ENCODE measurements at places on chromosomes 7 and 10.
A peak's percentile ranks its signal among the peaks of the same experiment; 100 is the strongest.

- DNase-seq, result no peak
Measured at GRCh38 chr7:40698921-40699260, 564.1 kb downstream of the SUGCT start.

DNA sequence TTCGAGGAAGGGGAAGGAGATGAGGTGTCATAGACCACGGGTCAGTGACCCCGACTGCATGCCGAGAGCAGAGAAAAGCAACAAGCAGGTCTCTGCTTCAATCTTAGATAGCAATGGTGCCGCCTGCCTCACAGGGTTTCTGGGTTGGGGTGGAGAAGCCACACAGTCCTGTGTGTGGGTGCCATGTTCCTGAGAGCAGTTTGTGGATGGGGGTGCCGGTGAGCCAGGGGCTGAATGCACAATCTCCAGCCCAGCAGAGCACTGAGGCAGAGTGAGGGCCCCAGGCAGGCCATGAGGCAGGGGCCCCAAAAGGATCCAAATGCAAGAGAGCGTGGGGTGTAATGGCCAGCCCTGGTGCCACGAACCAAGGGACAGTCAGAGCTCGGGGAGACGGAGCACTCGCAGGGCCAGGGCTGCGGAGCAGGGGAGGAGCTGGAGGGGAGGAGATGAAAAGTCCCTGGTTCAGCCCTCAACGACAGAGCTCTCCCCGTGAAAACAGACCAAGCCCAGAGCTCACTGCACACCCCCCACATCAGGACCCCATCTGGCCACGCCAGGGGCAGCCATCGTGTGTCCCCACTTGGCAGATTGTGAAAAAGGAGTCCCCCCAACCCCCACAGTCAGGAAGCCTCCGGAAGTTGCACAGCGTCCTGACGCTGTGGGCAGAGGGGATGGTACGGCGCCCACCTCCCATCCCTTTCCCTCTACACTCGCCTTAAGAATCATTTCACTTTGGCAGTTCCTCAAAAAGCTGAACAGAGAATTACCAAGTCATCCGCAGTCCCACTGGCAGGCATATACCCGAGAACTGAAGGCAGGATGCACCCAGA is 19.9 kb downstream of the WDR86 start:
- DNase-seq, result peak; percentile 67

- no peak for DNase-seq
Measured at GRCh38 chr10:58618158-58618676, 105.5 kb downstream of the BICC1 start.

DNA sequence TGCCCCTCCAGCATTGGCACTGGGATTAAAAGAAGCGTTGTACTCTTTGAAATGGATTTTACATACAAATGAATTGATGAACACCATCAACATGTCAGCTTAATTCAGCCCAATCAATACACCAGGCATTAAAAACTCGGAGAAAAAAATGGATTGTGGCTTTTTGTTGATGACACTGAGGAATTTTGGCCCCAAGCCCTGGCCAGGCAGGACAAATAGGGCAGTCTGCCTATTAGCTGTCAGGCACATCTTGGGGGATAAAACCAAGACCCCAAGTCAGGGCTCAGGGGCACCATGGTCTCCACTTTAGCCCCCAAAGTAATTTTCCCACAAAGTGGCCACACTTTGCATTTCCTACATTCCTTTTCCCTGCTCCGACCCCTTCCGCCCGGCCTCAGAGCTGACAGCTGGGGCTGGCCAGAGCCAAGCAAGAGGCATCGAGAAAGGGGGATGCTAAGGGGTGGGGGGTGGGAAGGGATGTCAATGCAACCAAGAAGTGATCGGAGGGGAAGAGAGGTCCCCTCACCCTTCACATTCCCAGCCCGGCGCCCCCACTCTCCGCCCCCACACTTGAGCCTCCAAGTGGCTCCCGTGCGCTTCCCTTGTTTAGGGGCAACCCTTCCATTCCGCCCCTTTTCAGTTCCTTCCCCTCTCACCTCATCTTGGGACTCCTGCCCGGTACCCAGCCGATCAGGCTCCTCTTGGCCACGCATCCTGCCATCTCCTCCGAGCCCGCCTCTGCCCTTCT is 711 bp downstream of the HIP1 start:
- peak; percentile 20 for DNase-seq

DNA sequence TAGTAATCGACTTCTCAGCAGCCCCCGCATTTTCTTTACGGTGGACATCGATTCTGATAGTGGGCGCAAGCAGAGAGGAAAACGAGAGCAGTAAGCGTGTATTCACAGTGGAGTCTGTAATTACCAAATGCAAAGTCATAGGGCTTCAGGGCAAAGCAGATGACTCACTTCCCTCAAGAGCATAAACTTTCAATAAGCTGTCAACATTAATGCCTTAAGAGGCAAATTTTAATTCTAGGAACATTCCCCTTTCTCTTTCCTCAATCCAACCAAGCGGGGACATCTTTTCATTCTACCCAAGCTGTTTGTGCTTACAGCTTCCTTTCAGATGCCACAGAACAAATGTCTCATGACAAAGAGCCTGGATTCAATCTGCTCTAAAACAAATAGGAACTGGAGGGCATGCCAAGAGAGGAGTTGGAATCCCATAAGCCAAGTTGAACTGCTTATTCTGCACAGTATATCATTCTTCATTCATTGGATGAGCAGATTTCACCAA is 48.6 kb downstream of the MALSU1 start:
- peak; percentile 85 for DNase-seq

GRCh38 chr10:26697922-26698608 is 564 bp downstream of the PDSS1 start:
- no peak for DNase-seq

DNA sequence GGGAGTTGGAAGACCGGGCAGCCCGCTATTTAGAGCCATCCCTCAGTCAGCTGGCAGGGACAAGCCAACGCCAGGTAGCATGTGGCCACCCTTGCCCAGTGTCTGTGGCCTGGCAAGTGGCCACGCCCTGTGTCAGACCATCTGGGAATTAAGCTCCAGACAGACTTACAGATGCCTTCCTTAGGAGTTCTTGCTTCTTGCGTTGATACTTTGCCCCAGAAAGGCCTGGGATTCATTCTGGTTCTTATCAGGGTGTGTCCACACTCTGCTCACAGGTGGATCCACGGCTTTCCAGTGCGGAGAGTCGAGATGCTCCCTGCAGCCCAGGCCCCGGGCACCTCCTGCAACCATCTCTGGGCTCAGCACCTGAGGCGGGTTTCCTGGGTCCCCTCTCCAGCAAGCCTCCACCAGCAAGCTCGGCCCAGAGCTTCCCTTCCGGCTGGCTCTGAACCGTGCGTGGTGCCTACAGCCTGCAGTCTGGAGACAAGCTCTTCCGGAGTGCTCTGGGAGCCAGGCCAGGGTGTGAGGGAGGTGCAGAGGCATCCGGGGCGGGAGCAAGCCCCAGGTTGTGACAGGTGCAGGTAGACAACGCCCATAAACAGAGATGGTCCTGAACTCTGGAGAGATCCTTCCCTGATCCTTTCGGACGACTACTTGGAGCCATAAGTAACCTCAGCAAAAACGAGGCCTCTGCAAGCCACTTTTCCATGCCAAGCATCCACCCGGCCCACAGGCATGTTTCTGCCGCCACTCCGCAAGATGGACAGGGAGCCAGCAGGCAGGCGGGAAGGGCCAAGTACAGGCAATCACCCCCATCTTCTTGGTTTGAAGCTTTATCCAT is 32.3 kb upstream of the PPIF start:
- no peak for DNase-seq

DNA sequence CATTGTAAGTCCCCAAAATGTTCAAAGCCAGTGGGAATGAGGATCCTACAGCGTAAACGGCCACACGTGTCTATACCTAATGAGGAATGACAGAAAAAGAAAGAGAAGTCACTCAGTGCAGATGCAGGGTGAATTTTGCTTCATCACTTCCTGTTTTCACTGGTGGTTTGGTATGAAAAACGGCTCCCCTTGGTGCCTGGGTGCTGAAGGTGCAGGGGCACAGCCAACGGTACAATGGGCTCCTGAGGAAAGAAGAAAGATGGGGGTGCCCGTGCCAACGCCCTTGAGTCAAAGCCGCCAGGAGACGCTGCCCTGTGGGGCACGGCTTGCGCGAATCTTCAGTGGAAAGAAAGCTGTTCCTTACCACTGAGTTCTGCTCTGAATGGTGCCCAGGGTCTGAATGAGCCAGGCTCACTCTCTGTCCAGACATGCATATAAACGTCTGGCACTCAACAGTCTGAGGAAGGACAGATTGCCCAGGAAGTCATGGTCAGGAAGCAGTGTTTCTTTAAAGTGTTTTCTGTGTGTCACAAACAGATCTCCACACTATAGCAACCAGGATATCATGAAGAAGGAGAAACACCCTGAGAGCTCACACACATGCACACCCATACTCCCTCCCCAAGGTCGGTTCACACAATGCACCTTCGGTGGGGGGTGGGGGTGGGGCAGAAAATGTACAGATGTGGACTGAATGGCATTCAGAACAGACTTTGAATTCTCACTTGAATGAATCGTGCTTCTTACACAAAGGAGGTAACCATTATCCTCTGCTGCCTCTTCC is 105.8 kb downstream of the ELMO1 start:
- DNase-seq, result peak; percentile 95

DNA sequence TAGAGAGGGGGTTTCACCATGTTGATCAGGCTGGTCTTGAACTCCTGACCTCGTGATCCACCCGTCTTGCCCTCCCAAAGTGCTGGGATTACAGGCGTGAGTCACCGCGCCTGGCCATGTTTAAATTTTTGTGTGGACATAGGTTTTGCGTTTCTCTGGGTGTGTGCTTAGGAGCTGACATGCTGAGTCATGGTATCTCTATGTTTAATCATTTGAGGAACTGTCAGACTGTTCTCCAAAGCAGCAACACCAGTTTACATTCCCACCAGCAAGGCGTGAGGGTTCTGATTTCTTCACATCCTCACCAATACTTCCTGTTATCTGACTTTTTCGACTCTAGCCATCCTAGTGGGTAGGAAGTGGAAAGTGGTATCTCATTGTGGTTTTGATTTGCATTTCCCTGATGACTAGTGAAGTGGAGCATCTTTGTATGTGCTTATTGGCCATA is 153.7 kb downstream of the DNAJB6 start:
- DNase-seq, result peak; percentile 93

DNA sequence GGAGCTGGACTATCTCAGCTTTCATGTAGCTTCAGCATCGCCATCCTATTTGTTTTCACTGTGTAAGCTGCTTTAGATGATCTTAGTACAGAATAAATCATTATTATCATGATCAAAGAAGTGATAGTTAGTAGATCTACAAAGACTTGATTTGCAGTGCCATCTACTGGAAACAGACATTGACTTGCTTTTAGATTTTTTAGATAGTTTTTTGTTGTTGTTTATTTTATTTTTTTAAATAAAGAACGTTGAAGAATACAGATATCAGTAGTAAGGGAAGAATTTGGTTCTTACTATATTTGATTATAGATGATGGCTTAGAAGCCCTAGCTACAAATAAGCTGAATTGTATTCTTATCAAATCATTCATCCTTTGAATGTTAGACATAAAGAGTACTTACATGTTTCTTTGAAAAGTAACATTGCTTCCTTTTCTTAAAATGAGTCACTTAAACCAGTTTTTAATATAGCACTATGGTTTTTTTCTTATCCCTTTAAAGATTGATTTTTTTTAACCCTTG is 6.3 kb upstream of the SFMBT2 start:
- peak; percentile 75 for DNase-seq

DNA sequence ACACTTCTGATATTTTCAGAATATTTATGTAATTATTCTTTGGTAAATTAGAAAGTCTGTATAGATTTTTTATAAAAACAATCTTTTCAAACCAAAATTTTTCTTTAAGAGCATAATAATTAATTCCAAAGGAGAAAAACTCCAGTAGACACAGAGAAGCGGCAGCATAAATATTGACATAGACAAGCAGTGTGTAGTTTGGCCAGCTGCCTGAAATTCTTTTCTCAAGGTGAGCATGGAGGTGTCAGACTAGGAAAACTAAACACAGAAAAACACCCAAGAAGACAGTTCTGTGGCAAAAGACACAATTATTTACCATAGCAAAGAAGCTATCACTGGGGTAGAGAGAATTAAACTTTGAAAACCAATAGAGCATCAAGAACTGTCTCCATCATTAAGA is 82.4 kb downstream of the KLF6 start:
- DNase-seq, result no peak

DNA sequence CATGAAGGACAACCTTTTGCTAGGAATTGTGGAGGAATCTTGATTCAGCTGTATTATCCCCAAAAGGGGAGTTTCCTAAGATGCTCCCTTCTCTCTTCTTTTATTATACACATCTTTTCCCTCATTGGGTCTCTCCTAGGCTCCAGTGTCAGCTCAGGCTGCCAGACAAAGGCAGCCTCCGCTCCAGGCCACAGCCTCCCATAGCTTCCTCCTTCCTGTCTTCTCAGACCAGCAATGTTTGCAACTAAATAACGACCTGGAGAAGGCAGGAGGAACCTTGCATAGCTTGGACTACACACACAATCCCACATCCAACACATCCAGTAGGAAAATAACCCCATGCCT is 12.3 kb downstream of the SFXN3 start:
- no peak for DNase-seq
